ENCODE measurements at places on chromosomes 6 and 20.

- no peak for DNase-seq
These were observed 19.6 kb upstream of the SERPINB1 start for GRCh38 chr6:2861060-2861821.

GRCh38 chr6:159631886-159632285 lies 61.2 kb downstream of the SOD2 start:
- no peak for DNase-seq

DNA sequence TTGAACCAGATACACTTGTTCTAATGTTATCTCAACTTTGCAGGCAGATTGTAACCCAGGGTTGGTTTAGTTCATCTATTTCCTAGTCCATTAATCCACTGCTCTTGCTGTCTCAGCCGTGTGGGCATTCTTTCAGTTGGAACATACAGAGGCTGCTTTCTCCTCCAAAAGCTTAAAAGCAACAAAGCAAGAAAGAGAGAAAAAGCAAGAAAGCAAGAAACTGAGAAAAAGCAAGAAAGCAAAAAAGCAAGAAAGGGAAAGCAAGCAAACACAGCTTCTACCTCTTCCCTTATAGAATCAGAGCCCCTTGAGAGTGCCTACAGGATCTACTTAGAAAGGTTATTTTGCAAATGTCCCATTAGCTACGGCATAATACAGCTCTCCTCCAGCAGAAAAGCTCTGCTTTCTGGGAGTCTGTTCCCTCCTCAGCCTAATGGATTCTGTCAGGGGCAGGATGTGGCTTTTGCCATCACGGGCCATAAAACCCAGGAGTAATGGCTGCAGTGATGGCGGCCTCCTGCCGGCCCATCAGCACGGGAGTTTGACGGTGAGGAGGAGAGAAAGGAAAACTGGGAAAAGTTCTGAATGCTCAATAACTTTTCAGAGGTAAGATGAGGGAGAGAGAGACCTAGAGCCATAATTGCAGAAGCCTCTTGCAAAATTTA lies 156.8 kb upstream of the JARID2 start:
- DNase-seq, result no peak

- no peak for DNase-seq
These were observed 158.9 kb downstream of the RALGAPA2 start for GRCh38 chr20:20553541-20553940.

DNA sequence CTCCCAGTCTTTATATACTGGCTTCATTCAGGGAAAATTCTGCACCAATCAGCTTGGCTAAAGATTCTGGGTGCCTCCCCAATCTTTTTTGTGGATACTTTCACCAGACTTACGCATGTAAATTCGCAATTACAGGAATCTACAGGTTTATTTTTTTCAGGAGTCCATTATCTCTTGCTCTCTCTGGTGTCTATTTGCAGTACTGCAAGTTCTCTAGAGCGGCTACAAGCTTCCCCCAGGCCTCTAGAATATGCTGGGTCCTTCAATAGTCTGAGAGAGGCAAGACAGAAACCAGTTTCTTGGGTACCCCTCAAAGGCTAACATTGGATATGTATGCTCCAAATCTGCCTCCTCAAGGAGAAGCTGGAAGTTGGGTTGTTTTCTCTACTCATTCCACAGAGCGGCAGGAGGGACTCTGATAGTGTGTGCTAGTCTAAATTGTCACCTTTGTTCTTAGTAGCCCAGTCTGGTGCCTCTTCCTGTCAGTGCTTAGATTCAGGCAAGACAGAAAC lies 58.5 kb downstream of the SUN5 start:
- no peak for DNase-seq

DNA sequence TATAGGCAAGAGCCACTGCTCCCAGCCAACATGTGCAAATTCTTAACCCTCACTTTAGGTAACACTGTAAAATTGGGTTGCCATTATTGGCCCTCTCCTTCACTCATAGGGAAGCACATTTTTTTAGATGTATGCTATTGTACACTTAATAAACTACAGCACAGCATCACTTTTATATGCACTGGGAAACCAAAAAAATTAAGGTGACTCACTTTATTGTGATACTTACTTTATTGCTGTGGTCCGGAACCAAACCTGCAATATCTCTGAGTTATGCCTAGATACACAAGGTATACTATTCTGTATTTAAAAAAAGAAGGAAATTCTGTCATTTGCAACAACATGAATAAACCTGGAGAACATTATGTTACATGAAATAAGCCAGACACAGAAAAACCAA lies 40.5 kb downstream of the IPCEF1 start:
- no peak for DNase-seq
